ENCODE measurements at places on chromosomes 6 and 20. TPM values are rescaled to one million over a fixed set of nuclear protein-coding genes. Genes with fewer than 3 reads are reported as not detected.

DNA sequence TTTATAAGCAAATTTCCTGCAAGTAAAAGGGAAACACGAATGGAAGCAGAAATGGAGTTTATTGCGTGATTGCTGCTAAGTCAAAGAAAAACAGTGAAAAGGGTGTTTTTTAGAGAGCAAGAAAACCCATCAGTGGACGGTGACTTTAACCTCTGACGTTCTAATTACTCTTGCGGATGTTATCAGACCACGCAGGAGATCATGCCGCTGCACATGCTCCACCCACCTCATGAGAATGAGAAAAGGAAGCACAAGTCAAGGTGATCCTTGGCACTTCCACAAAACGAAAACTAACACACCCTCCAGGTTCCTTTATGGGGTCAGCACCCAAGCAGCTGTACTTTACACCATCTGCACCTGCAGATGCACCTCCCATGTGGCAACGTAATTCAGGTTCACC, 45.0 kb downstream of the LYRM4 start:
- DNase-seq: no peak

GRCh38 chr6:32271429-32271828, 47.6 kb upstream of the NOTCH4 start:
- DNase-seq: peak; percentile 11

The TTBK1 gene
- 0.05 TPM for polyA plus RNA-seq

The GGTLC1 gene
- not detected for polyA plus RNA-seq

The NPEPL1 gene
- polyA plus RNA-seq: 41.1 TPM

The MICB gene
- 0.39 TPM for polyA plus RNA-seq

The FKBP5 gene
- polyA plus RNA-seq: 10.9 TPM

The SLC2A10 gene
- 22.3 TPM for polyA plus RNA-seq

The SPTLC3 gene
- 3.4 TPM for polyA plus RNA-seq

All from muscle of leg (tissue), 16 donors.